ENCODE measurements at places on chromosomes 7 and 10.

- DNase-seq, result no peak
These were observed 2.2 kb upstream of the SAP25 start for GRCh38 chr7:100575746-100576383.

- peak; percentile 55 for DNase-seq
These were observed 36.7 kb downstream of the ASNS start for GRCh38 chr7:97835296-97836138.

GRCh38 chr10:17479015-17479615, 24.7 kb upstream of the ST8SIA6 start:
- peak; percentile 81 for DNase-seq

- no peak for DNase-seq
These were observed 51.7 kb downstream of the PROSER2 start for GRCh38 chr10:11874568-11875493.

DNA sequence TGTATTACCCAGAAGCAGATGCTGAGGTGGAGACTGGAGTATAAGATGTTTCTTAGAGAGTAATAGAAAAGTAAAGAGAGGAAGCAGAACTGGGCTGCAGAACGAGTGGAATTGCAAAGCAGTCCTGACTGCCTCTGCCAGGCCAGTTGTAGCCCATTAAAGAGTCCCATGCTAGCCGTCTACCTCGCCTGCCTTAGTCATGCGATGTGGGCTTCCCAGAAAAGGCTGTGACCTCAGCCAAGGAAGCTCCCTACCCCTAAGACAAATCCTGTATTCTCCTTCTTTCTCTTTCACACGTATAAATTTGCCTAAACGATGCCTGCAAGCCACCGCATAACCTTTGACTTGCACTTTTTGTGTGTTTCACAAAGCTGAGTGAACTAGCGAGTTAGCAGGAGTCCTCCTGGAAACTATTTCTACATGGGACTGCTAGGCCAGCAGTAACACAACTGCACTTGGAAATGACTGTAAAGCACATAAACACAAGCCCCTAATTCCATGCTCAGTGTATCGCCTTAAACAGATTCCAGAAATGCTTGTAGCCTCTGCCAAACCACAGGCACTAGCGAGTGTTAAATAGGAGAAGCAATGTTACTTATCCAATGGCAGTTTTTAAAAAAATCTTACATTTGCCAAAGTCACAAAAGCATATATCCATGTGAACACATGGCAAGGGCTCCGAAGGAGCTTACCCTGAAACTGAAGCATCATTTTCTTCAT, 47.4 kb upstream of the GNAI1 start:
- peak; percentile 77 for DNase-seq

- peak; percentile 19 for DNase-seq
These were observed 81.8 kb downstream of the MALSU1 start for GRCh38 chr7:23380961-23381360.

- DNase-seq, result no peak
These were observed 23.5 kb upstream of the TRIM8 start for GRCh38 chr10:102620591-102621442.

DNA sequence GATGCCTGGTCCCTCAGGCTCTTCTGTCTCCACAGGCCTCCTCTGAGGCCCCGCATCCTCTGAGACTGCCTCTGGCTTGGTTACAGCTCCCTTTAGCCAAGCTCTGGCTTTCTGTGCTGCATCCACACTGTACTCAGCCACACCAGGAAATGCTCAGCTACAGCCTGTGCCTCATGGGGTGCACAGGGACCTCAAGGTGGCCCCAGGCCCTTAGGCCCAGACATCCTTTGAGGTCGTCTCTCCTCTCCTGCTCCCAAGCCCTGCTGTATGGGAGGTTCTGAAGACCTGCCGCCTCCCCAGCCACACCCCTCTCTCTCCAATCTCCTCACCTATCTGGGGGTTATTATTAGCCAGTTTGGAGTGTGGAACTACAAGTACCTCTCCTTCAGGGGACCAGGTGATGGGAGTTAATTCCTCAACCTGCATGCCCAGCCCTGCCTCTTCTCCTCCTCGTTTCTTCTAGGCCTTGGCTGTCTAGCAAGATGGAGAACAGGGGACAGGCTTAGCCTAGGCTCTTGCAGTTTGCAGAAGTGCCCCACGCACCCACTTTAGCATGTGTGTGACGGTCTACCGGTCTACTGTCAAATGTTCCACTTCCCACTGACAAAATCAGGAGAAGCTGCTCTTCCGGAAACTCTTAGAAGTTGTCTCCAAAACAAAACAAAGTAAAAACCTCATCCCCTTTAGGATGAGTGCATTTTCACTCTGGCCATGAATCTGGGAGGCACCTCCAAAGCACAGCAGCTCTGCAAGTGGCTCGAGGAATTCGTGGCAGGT, 64.0 kb upstream of the WAC start:
- no peak for DNase-seq

GRCh38 chr7:1666317-1666822, 3.7 kb upstream of the ELFN1 start:
- DNase-seq, result no peak

- peak; percentile 14 for DNase-seq
These were observed 317.3 kb upstream of the CACNA2D1 start for GRCh38 chr7:82760831-82761230.

DNA sequence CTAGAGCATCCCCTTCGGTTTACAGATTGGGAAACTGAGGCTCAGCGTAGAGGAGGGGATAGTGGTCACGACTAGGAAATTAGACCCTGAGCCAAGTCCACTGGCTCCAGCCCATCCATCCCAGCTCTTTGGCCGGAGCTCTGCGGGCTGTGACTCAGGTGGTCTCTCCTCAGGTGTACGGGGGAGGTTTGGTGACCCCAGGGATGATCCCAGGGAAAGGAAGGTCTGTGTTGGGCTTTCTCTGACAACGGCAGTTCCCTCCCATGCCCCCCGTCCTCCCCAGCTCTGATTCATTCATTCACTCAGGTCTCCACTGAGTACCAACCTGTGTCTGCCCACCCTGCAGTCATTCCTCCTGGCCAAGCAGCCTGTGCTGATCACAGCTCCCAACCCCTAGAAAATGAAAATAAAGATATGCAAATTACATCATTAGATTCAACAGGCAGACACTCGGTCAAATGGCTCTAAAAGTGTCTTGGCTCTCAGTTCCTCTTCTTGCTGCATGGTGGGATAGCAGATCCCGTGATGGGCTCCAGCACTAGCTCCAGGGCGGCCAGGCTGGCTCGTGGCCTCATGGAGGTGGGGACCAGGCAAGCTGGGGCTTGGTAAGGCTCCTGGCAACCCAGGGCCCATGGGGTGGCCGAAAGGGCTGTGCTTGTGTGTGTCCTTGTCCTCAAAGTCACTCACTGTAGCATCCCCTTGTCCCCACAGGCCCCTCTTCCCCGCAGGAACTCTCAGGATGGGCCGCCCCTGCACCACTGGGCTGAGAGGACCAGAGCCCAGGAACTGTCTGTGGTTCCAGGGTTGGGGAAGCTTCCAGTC, 37.8 kb downstream of the CLRN3 start:
- no peak for DNase-seq

GRCh38 chr10:80460399-80461207, 6.5 kb downstream of the TSPAN14 start:
- DNase-seq, result peak; percentile 65

DNA sequence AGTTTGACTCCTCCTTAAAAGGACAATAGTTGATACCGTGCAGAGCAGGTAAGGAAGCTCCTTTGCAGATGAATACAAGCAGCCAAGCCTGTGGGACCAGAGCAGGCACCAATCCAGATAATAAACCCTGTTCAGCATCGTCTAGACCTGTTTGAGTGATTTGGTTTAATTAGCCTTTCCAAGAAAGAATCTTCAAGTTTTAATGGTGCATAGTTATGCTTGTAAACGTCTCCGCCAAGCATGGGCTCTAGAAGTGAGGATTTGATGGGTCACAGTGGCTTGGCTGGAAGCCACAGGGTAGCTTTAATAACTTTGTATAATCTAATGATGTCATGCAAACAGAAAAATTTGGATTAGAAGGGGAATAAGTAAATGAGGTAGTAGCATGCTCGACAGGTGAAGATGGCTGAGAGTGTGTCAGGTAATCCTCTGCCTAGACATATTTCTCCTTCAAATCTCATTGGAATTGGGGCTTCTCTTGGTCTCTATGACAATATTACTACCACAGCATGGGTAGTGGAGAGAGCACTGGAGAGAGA, 188.4 kb downstream of the DYNC1I1 start:
- no peak for DNase-seq

DNA sequence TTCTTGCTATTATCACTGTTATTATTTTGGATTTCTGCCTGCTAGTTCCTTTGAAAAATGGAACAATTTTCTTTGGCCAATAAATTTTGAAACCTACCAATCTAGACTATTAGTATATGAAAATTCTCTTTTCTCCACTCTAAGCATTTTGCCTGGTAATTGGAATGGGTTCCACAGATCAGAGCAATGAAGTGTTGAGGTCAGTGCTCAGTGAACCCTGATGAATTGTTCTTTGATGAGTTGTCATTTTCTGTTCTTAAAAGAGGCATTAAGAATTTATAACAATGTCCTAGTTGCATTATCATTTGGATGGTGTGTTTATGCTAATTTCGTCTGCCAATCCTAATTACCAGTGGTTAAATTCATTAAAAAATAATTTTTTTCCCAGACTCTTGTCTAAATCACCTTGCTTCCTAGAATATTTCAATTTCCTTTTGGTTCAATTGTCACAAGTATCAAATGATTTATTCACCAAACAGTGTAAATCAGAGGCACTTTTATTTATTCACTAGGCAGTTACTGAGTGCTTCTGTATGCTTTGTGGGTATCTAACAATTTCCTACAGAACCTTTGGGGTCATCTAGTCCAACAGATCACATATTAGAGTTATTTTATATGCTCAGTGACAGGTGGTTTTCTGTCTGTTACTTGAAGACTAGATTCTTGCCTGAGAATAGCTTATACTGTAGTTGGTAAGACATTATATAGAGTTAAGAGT, 239.0 kb downstream of the DNAJB9 start:
- no peak for DNase-seq

GRCh38 chr10:116201670-116202430, 71.2 kb downstream of the GFRA1 start:
- DNase-seq, result no peak

- DNase-seq, result no peak
These were observed 21.6 kb downstream of the IDE start for GRCh38 chr10:92552310-92552709.

- DNase-seq, result no peak
These were observed 26.7 kb downstream of the SH3PXD2A start for GRCh38 chr10:103828587-103829197.

DNA sequence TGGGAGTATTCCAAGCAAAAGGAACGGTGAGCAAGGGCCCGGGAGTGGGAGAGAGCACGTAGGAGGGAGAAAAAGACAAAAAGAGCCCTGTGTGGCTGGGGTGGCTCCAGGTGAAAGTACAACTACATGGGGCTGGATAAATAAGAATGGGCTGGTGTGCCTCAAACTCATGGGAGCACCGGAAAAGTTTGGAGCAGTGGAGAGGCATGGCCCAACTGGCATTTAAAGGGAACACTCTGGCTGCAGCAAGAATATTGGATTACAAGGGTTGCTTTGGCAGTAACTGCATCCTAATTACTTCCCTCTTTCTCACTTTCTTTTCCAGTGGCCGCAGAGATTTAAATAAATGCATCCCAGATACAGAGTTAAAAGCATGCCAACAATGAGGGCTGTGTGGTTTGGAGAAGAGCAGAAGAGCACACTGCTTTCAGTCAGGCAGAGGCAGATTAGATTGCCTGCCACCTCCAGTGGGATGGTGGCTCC, 39.1 kb upstream of the HERPUD2 start:
- no peak for DNase-seq

DNA sequence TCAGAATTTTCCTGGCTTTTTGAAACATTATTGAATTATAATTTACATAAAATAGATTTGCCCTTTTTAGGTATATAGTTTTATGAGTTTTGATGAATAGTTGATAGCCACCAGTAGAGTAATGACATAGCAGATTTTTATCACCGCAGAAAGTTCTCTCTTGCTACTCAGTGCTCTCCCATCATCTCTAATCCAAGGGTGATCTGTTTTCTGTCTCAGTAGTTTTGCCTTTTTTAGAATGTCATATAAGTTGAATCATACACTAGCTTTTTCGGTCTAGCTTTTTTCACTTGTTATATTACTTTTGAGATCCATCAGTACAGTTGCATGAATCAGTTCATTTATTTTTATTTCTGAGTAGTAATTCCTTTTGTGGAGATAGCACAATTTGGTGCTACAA, 17.9 kb downstream of the RSBN1L start:
- DNase-seq, result no peak

DNA sequence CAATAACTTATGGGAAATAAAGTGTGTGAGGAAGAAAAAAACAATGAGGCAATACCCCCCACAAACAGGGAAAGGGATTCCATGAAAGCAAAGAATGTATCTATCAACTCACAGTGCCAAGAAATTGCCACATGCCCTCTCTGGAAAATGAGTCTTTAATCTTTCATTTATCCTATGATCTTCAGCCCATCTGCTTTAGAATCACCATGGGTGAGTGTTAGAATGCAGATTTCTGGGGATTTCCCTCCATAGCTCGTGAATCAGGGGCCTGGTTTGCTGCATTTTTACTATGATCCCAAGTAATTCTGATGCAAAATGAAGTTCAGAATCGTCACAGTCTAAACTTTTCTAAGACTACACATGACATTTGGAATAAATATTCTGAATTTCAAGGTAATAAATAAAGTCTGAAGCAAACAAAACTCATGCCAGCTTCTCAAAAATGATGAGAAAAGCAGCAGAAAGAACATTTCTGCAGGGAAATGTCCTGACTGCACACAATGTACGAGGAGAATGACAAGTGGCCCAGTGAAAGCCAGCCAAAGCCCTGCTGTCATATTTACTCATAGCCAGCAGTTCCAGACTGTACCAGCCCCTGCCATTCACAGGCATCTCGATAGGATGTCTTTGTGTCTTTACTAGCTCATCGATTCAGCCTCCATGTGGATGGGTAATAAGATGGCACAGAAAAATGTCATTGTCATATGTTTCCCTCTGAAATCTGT, 167.1 kb downstream of the ELMO1 start:
- DNase-seq, result no peak

DNA sequence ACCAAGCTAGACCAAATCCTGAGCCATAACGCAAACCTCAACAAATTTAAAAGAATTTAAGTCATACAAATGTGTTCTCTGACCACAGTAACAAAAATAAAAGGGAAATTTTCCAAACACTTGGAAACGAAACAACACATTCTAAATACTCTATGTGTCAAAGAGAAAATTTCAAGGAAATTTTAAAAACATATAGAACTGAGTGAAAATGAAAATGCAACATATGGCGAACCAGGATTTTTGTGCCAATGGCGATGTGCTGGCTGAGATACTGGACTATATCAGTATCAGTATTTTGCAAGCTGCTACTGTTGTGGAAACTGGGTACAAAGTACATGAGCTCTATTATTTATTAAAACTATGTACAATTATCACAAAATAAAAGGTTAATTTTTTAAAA, 34.1 kb downstream of the KNDC1 start:
- DNase-seq, result no peak

Data from EL (cell line).